ENCODE measurements at places on chromosomes 13 and 19.

DNA sequence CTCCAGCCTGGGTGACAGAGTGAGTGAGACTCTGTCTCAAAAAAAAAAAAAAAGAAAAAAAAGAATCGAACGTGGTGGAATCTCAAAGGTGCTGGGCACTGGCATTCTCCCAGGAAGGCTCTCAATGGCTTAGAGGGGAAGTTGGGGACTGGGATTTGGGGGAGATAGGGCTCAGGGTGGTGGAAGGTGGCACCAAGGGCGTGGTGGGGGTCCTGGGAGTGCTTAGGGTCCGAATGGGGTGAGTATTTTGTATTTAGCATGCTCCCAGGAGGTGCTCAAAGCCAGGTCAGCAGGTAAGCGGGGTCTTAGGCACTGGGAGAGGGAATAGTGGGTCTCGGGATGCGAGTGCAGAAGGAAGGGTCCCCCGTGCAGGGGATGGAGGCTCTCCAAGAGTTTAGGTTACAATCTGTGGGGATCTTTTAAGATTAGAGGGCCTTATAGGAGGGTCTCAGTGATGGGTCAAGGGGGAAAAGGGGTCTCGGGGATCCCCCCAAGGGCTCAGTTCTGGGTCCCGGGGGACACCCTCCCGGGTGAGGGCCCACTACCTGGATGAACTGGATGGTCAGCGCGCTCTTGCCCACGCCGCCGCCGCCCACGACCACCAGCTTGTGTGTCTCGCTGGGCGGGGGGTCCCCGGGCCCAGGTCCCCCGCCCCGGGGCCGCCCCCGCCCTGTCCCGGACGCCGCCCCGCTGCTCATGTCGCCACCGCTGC, 386 bp downstream of the RRAS start:
- no peak for DNase-seq

- no peak for DNase-seq
Measured at GRCh38 chr13:76820759-76821158, 65.4 kb downstream of the KCTD12 start.

- no peak for DNase-seq
Measured at GRCh38 chr13:74743992-74744391, 609.8 kb upstream of the KLF12 start.

DNA sequence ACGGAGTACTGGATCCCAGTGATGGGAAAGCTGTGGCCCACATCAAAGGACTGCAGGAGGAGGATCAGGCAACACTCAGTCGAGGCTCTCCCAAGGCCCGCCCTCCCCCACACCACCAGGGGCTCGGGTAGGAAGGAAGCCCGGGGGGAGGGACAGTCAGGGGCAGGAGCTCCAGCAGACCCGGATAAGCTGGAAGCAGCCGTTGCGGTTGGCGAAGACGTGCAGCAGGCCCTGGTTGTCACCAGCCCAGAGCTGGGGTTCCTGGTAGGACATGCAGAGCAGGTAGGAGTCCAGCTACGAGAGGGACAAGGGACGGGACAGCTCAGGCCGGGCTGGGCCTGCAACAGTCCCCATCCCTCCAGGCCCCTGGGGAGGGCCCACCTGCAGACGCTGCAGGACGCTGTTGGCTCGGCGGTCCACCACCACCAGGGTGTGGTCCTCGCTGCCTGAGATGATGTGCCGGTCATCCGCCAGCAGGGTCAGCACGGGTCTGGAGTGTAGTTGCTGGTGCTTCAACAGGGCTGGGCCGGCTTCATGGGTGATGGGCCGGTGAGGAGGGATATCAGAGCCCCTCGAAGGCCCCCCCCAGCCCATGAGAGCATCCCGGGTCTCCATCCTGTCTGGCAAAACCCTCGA, 1.9 kb downstream of the GNG14 start:
- DNase-seq = no peak

DNA sequence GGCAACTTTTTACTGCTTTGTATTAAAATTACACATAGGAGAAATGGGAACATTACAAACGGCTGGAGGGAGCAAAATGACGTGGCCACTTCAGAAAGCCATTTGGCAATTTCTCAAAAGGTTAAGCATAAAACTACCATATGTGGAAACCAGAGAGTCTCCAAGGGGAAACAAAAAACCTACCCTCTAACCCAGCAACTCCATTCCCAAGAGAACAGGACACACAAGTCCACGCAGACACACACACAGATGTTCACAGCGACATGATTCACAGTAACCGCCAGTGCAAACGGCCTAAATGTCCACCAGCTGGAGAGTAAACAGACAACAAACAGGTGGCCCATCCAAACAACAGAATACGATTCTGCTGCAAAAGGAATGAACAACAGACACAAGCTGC, 37.2 kb downstream of the STK24 start:
- DNase-seq = peak; percentile 47

DNA sequence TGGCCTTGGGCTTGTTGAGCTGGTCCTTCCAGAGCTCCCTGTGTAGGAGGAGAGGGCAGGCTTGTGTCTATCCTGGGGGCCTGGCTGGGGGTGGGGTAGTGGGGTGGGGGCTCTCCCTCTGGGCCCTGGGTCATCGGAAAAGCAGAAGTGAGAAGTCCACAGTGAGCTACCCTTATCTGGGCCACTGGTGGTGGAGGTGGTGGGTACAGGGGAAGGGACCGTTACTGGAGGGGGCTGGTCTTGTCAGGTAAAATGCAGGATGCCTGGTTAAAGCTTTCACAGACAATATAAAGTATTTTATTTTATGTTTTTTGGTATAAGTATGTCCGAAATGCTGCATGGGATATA, 342 bp upstream of the SIGLEC10 start:
- no peak for DNase-seq

DNA sequence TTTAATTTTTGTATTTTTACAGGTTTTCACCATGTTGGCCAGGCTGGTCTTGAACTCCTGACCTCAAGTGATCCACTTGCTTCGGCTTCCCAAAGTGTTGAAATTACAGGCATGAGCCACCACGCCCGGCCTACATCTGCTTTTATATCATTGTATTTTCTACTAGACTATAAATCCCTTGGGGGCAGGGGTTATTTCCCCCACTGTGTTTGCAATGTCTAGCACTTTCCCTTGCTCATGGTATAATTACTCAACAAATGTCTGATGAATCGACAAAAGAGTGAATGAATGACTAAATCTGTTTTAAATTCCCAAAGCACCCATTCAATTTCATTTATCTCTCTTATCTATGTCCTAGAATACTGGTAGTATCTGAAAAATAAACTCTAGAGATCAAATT, 244.5 kb upstream of the CSNK1A1L start:
- no peak for DNase-seq

GRCh38 chr19:7461841-7462629, 26.8 kb downstream of the PEX11G start:
- no peak for DNase-seq

DNA sequence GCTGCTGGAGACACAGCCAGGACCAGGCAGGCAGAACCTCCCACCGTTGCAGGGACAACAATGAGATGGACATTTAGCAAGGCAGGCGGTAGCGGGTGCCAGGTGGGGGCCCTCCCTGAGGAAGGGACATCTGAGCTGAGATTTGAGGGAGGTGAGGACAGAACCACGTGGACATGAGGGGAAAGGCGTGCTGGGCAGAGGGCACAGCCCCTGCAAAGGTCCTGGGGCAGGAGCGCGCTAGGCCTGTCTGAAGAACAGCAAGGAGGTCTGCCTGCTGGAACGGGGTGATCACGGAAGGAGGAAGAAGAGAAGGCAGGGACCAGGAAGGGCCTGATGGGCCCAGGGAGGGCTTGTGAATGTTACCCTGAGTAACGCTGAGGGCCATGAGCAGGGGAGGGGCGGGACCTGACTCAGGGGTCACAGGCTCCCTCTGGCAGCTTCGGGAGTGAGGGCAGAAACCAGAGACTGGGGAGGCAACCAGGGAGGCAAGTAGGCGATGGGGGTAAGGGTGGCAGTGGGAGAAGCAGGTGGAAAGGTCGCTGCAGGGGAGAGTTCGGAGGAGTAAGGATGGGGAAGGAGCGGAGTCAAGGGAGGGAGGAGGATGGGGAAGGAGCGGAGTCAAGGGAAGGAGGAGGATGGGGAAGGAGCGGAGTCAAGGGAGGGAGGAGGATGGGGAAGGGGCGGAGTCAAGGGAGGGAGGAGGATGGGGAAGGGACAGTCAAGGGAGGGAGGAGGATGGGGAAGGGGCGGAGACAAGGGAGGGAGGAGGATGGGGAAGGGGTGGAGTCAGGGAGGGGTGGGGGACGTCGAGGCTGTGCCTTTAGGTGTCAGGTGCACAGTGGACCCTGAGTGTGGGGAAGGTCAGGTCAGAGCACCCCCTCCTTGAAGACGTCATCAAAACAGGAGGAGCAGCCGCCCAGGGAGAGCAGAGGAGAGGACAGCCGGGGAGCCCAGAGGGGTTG, 15.7 kb upstream of the B3GNT3 start:
- peak; percentile 21 for DNase-seq

- DNase-seq = no peak
Measured at GRCh38 chr19:36972571-36972970, 56.4 kb downstream of the ZNF568 start.

DNA sequence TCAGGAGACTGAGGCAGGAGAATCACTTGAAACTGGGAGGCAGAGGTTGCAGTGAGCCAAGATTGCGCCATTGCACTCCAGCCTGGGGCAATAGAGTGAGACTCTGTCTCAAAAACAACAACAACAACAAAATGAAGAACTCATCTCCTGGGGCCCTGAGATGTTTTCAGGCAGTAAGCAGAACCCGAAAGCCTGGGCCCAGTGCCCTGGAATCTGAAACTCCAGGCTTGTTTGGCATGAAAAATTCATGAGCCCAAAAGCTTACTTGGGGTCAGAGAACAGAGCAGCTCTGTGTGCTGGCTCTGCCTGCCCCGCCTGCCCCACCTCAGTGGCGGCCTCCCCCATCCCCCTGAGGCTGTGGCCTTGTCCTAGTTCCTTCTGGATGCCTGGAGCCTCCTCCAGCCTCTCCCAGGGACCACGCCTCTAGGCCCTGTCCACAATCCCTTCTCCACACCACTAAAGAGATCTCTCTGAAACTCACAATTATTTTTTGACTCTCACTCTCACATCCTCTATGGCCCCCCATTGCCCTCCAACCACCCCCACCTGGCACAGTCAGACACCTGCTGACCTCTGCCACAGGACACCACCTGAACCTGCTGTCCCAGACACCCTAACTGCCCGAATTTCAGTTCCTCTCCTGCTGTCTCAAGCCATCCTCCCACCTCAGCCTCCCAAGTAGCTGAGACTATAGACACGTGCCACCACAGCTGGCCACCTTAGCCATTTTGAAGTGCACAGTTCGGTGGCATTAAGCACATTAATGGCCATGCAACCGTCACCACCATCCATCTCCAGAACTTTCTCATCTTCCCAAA, 6.9 kb upstream of the AP1M2 start:
- no peak for DNase-seq

DNA sequence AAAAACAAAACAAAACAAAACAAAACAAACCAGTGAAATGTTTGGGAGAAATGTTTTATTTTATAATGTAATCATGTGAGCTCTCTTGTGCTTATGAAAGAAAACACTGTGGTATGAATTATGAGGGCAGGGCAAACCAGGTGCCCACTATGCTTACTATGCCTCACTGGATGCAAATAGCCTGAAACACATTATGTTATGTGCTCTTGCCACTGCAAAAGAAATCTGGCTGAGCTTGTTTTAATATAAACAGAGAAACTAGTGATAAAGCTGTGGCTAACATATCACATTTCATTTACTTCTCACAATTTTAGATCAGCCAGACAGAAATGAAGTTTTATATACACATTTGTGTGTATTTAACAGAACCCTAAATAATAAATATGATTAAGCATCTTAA, 8.7 kb upstream of the NBEA start:
- no peak for DNase-seq

GRCh38 chr13:101567841-101568240, 115.4 kb downstream of the ITGBL1 start:
- peak; percentile 37 for DNase-seq

- no peak for DNase-seq
Measured at GRCh38 chr19:8132858-8133458, 16.4 kb downstream of the FBN3 start.

DNA sequence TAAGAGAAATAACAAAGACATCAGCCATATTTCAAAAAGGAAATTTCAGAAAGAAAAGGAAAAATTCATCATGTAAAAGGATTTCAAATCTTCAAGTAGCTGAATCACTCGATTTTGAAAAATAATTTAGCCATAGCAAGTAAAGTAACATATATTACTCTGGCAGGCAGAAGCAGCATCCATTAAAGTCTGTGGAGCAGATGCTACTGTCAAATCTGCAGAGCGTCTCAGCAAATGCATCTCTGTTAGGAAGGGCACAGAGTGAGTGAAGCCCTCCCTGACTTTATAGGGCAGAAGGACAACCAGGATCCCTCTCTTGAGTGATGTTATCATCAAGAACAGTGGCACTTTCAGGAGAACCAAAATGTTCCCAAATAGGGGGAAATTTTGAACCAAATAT, 445.5 kb downstream of the EFNB2 start:
- no peak for DNase-seq

DNA sequence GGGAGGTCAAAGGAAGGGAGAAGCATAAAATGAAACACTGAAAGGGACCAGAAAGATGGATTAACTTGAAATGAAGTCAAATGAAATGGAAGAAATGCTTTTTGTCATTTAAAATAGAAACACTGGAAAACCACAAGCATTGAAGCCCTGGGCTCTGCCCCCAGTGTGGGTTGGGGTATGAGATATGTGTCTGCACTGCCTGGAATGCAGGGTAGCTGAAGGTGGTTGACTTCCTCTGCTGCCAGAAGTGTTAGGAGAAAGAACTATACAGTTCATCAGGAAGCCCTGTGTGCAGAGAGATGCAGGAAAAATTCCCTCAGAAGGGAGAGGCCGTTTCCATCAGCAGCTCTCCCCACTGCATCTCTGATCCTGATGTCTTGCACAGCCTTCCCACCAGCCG, 69.2 kb downstream of the DHRS12 start:
- no peak for DNase-seq

DNA sequence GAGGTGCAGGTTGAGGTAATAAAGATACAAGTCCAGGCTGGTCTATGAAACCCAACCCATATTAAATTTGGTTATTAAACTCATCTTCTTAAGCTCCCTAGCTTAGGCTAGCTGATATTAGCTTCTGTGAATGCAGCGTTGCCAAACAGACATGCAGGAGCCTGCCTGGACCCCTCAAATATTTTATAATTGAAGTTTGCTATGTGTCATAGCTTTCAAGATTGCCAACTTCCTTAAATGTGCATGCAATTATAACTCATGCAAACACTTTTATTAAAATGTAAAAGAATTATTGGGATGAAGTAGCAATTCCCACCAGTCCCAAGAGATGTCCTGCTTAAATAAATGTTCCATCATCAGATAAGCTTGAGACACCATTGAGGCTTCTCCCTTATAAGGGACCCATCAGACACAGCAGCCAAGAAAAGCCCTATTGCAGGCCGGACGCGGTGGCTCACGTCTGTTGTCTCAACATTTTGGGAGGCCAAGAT, 51.3 kb downstream of the MBNL2 start:
- DNase-seq = no peak

Measured in fibroblast of lung (primary cell).